ENCODE measurements at places on chromosomes 6 and 20.
A peak's percentile ranks its signal among the peaks of the same experiment; 100 is the strongest.

DNA sequence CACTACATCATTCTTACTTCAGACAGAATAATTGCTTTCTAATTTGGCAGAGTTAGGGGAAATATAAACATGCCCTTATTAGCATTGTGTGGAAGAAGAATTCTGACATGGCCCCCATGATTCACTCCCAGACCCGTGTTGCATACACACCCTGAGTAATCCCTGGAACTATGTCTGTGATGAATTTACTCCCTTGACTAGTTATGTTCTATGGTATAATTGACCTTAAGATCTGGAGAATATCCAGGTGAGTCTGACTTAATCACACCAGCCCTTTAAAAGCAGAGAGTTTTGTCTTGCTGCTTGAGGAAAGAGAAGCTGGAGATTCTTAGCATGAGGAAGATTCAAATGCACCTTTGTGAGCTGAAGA is 262.9 kb downstream of the SOX4 start:
- peak; percentile 22 for DNase-seq

GRCh38 chr20:59006864-59007664 is at the start of gene CTSZ:
Gene CTSZ (minus strand): TSS chr20:59007254. CDS start chr20:59007128, 126 bp downstream.
- DNase-seq, result no peak

- no peak for DNase-seq
Observed at GRCh38 chr6:76866091-76866915, 597.0 kb downstream of the HTR1B start.

- DNase-seq, result no peak
Observed at GRCh38 chr6:106894978-106895702, 79.4 kb downstream of the CD24 start.

- DNase-seq, result no peak
Observed at GRCh38 chr6:37429352-37429750, 3.7 kb upstream of the CMTR1 start.

DNA sequence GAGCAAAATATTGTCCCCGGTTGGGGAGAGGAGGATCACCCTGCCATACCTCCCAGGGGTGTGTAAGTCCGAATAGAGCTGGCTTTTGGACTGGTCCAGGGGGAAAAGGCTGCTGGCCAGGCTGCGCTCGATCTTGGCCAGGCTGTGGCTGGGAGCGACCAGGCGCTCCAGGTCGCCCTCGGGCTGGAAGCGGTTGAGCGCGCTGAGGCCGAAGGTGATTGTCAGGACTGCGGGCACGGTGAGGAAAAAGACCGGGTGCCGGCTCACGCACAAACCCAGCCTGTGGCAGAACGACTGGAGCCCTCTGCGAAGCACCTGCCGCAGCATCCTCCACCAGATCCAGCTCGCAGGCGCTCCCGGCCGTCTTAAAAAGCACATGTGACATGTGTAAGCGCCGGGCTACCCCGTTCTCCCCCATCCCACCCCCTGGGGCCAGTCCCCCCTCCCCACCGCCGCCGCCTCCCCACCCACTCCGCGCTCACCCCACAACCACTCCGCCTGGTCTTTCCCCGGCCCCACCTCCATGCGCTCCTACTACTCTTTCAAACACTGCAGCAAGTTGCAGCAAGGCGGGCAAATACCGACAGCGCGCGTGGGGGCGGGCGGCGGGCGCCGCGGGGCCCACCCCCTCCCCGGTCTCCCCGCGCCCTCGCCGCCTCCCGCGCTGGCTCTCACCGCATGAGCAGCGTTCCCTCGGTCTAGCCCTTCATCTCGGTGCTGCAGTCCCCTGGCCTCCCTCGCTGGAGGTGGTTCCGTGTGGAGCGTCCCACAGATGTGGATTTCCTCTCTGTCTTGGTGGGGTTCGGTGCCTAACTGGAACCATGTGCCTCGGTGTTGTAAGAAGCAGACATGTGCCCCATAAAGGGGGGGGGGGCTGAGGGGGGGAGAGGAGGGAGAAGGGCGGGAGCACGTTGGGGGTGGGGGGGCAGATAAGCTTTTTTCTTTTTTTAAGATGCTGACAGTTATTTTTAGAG is 42.4 kb downstream of the PTCHD4 start:
- DNase-seq, result no peak

- no peak for DNase-seq
Observed at GRCh38 chr6:158789115-158789917, 29.9 kb downstream of the EZR start.

All from AG09319 (cell line).